Dermis microvascular lymphatic vessel endothelial cell (primary cell): ENCODE measurements at places on chromosomes 3 and 15. TPM values are rescaled to one million over a fixed set of nuclear protein-coding genes. Genes with fewer than 3 reads are reported as not detected.

NRROS gene
- total RNA-seq = 6.3 and 13.3 TPM in 2 replicates

SH2D7 gene
- total RNA-seq = not detected in 2 replicates

GRCh38 chr15:100781061-100781960 is 98.3 kb upstream of the ALDH1A3 start:
- no peak for DNase-seq

IL20RB gene
- 0.51 and 0.63 TPM in 2 replicates for total RNA-seq

DNA sequence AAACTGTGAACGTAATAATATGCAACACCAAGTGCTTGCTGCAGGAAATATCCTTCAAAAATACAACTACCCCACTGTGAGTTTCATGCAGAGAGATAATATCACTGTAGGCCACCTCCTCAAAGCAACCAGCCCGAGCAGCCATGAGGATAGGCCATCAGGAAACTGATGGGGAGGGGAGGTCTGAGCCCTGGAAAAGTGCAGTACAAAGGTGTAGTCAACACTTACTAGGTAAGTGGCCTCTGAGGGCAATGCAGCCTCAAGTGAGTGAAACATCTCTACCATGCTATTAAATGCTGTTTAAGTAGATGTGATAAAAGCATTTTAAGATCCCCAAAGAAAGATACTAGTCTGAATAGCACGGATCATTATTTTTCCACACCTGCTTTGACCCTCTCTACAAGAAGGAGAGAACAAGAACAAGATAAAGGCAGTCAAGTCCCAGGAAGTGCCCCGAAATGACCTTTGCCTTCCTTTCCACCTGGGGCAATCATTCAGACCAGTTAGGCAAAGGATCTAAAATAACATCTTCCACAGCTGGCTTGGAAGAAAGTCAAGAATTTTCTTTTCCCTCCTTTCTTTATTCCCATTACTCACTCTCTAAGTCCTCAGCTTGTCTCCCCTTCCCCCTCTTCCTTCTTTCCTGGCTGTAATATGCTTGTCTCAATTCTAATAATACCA is 62.8 kb downstream of the FMN1 start:
- no peak for DNase-seq

DNA sequence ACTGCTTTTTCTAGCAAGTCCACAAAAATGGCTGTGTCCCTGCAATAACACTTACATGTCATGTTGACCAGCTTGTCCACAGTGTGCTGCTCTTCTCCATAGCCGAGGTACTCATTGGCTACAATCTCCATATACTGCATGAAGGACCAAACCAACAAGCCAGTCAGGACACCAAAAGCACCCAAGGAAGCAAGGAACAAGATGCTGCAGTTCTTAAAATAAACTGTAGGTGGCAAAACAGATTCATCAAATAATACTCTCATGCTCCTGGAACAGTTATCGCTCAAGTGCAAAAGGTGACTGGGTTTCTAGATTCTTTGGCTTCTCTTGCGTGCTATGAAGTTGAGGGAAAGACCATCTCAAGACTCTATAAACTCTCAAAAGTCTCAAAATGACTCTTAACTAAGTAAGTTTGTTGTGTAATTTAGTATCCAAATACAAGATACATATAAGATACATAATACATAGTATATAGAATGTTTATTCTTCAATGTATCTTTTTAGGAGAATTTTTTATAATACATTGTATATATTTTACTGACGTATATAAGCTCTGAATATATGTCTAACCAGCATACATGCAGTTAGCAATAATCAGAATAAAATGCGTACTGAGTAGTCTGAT is 57.0 kb downstream of the NEK10 start:
- peak; percentile 54 for DNase-seq

GRCh38 chr3:153221748-153222162 is 59.7 kb downstream of the RAP2B start:
- DNase-seq = peak; percentile 96

- peak; percentile 48 for DNase-seq
Measured at GRCh38 chr15:32833379-32833821, 115.6 kb downstream of the GREM1 start.

GRCh38 chr15:48974882-48975281 is 11.2 kb upstream of the SHC4 start:
- no peak for DNase-seq

DNA sequence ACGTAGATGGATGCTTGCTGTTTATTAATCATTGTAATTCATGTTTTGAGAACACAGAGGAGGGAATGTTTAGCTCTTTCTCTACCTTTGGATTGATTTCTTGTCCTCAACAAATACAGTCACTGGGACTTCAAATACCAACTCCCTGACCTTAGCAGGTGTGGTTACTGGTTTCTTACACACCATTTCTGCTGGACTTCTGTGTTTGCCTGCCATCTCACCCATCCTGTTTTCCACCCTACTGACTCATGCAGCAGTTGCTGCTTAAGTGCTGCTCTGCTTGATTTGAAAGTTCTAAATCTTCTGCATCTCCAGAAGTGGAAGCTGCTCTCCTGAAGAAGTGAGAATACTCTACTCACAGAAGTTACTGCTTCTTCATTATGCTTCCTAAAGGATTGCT is 170.3 kb downstream of the ZPLD1 start:
- DNase-seq = no peak

TGFBR2 gene
- 303 and 422 TPM in 2 replicates for total RNA-seq

MYRIP gene
- 5.0 and 9.2 TPM in 2 replicates for total RNA-seq

DNA sequence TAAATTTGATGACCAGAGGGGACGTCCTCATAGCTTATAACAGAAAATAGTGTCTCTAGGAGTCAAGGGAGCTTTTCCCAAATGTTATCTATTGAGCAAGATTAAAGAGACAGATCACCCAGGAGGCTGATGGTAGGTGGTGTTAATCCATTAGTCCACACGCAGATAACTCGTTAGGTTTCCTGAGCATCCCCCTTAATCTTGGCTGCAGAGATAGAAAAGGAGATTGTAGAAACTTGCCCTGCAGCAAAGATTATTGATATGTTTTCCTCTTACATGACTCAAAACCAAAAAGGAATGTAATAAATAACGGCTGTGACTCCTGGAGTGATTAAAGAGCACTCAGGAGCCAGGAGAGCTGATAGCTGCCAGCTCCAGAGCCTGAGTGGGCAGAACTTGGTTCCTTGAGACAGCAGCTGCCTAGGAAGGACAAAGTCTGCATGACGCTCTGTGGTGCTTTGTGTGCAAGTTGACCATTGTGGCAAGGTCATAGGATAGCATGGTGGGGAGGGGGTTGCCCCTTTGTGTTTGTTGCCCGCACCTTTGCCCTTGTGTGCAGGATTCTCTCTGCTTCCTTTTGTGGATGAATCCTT is 234.8 kb downstream of the PTPRG start:
- no peak for DNase-seq

DNA sequence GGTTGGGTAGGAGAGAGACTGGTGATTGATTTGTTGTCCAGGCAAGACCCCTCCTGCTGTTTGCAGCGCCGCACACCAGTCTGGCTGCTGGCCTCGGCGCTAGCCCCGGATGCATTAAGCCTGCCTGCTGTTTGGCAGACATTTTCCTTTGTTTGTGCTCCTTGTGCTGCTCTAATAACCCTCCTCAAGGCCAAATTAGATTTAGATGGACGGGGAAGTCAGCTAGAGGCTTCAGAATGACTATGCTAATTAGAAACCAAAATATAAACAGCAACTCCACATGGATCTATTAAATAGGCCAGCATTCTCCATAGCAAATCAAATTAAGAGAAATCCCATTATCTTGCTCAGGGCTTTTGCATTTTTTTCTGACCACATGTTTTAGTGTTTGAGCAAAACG is 445.2 kb downstream of the SQOR start:
- no peak for DNase-seq

DNA sequence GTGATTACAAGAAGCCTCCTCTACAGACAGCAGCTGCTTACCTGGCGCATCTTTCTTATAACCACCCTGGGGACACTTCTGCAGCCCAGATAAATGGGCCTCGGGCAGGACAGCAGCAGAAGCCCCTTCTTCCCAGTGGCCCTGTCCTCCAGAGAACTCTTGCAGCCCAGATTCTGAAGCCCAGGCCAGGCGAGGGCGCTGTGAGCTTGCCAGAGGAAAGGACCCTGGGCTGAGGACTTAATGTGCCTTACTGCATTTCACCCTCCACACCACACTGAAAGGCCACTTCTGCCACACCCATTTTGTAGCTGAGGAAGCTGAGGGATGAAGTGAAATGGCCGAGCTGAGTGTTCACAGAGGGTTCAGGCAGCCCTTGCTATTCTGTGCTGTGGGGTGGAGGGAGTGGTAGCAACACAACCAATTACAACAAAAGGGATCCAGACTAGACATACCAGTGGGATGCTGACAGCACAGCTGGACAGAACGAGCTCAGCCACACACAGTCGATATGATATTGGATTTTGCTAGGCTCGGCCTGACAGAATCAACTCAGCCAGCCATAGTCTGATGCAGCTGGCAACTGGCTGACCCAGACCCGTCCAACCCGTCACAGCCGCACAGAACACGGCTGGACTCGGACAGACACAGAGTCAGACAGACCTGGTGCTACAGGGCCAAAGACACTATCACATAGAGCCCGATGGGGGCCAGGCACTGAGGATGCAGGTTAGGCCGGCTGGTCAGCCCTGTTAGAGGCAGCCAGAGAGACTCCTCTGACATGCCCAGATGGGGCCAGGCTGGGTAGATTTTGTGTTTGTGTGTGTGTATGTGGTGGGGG is 7.3 kb downstream of the ACOX2 start:
- DNase-seq = no peak

AADAC gene
- total RNA-seq = under 0.01 and 0.13 TPM in 2 replicates

DNA sequence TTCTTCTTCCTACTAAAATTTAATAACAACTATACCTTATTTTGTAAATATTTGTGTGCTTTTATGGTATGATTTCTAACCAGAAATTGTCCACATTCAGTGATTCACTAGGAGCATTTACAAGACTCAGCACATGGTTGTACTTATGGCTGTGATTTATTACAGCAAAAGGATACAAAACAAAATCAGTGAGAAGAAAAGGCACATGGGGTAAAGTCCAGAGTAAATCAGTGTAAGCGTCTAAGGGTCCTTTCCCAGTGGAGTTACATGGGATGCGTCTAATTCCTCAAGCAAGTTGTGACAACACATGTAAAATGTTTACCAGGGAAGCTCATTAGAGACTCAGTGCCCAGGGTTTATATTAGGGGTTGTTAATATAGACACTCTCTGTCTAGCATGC is 31.1 kb downstream of the RNF13 start:
- DNase-seq = no peak

DNA sequence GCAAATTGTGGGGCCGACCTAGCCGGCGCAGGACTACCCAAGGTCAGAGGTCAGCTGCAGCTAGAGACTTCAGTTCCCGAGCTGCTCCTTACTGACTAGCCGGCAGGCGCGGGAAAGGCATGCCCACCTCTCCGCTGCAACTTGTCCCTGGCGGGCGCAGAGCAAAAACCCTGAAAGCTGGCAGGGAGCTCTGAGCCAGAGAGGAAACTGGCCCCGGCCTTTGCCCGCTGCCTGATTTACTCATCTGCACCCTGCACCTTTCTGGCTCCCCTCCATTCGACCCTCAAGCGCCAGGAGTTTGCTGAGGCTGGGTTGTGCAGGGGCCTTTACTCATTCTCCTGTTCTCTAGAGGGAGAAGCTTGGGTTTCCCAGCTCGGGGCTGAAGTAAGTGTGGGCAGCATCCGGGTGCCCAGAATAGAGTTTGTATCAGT is 1.5 kb downstream of the ZIC4 start:
- DNase-seq = no peak

DNA sequence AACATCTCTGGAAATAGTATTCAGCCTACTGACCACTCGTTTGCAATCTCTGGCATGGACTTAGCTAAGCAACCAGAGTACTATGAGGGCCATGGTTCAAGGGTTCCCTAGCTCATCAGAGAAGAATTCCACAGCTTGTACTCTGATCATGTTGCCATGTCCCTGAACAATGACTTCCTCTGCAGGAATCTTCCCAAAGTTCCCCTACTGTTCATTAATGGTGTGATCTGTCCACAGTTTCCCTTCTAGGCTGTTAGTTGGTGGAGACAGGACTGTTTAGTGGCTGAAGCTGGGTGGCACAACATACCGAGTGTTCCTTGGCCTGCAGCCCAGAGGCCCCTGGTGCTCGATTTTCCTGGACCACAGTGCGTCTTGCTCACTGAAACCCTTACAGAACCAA is 44.4 kb upstream of the GALNT15 start:
- DNase-seq = no peak
